Stimulated activated CD8-positive, alpha-beta memory T cell treated with anti-CD3 and anti-CD28 coated beads, Interleukin-7, amount 100 ng/mL, for 1 hour (primary cell): ENCODE measurements at places on chromosomes 7 and 10.

- DNase-seq, result no peak
Measured at GRCh38 chr7:114663502-114663901, 248.9 kb downstream of the FOXP2 start.

GRCh38 chr7:138886501-138886917, 88.5 kb upstream of the ATP6V0A4 start:
- no peak for DNase-seq

GRCh38 chr7:76998285-76998589, 33.9 kb downstream of the SPDYE17 start:
- DNase-seq, result no peak

DNA sequence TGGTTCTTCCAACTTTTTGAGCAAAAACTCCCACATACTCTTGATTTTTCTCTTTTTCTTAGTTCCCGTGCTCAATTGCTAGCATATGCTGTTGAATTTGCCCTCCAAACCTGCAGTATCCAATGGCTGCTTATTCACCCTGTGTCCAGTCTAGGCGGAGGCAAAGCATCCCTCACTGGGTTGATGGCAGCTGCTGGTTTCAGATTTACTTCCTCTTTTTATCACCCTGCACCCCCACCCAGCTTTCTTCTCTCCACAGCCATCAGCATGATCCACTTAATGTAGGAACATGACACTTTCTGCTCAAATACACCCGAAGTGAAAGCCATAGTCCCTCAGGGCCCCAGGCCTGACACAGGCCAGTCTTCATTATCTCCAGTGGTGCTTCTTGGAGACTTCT, 87.6 kb upstream of the ADARB2 start:
- no peak for DNase-seq

DNA sequence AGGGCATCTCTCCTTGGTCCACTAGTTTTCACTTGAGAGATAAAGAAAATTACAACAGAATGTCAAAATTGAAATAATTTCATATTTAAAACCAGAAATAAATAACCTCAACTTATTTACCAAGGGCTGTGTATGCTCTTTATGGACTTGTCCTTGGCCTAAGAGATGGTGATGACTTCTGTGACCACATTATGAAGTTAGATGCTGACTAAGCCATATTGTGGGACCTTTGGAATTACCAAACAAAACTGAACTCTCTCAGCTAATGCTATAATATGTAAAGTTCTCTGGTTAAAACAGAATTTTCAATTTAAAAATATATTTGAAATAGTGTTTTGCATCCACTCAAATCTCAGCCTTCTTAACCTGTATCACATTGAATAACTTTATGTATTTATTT, 38.9 kb downstream of the CALCR start:
- DNase-seq, result no peak

DNA sequence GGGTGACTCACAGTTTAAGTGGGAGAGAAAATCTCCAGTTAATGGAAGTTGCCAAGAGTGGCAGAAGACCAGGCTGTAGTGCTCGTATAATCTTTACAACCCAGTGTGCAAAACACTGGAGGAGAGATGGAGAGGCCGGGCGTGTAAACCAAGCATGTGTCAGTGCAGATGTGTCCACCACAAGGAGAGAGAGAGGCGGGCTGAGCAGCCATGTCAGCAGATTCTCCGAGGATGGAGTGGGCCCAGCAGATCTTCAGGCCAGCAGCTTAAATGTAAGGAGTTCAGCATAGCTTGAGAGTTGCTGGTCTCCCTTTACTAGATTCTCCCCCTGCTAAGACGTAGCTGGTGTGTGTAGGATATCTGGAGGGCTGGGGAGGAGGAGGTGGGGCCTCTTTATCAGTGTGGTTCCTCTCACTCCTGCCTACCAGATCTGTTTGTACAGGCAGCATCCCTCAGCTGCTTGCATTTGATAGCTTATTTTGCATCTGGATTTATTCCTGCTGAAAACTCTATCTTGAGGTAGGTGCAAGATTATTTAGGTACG, 13.7 kb downstream of the BPGM start:
- no peak for DNase-seq

GRCh38 chr10:58267713-58268453, at the start of gene IPMK:
Gene IPMK, minus strand, starts transcription at chr10:58267894. Its CDS starts 283 bp downstream, at chr10:58267611.
- DNase-seq, result peak; percentile 91

- no peak for DNase-seq
Measured at GRCh38 chr10:43407148-43407575, 1.8 kb downstream of the HNRNPF start.
